ENCODE measurements at places on chromosomes 7 and 10.
A peak's percentile ranks its signal among the peaks of the same experiment; 100 is the strongest.

DNA sequence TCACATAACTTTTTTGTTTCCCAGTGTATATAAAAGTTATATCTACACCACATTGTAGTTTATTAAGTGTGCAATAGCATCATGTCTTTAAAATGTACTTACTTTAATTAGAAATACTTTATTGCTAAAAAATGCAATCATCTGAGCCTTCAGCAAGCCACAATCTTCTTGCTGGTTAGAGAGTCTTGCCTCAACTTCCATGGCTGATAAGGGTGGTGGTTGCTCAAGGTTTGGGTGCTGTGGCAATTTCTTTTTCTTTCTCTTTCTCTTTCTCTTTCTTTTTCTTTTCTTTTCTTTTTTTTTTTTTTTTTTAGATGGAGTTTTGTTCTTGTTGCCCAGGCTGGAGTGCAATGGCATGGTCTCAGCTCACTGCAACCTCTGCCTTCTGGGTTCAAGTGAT, 360.0 kb downstream of the MAGI2 start:
- DNase-seq, result no peak

GRCh38 chr7:74028321-74028838, 407 bp downstream of the ELN start:
- DNase-seq, result no peak

- DNase-seq, result no peak
These were observed 75.0 kb downstream of the GOLGA7B start for GRCh38 chr10:97924678-97925077.

GRCh38 chr7:23654508-23654907, 25.5 kb upstream of the FAM221A start:
- DNase-seq, result peak; percentile 43

GRCh38 chr7:32068411-32069101, 1.7 kb downstream of the PDE1C start:
- DNase-seq, result no peak

DNA sequence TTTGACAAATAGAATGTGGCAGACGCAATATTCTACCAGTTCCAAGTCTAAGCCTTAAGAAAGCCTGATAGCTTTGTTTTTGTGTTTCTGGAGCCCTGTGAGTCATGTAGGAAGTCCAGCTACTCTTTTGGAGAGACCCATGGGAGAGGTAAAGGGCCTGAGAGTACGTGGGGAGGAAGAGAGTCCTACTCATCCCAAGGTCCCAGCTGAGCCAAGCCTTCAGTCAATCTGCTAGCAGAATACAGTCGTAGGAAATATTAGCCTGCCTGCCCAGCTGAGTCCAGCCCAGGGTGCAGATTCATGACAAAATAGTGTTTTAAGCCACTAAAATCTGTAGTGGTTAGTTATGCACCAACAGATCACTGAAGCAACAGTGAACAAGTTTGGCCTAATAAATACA, 9.0 kb upstream of the GNA12 start:
- DNase-seq, result peak; percentile 88

DNA sequence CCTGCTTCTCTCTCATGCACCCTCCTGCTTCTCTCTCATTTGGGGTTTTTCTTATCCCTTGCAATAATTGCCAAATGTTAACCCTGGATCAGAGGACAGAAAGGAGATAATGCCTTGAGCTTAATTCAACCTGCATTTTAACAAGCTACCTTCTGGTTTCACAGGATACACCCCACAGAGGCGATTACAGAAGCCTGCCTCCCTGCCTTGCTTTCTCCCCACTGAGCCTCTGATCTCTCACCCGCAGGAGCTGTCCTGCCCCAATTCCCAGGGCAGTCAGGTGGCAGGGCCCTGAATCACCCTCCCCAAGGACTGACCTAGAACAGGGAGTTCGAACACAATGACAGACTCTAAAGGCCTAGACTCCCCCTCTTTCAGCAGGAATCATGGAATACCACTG, 959.5 kb downstream of the GRID1 start:
- DNase-seq, result no peak

GRCh38 chr10:48804740-48805182, 120.1 kb downstream of the WDFY4 start:
- DNase-seq, result no peak

All from fibroblast of mammary gland (primary cell).